T-cell (primary cell): ENCODE measurements at places on chromosomes 4 and X.

DNA sequence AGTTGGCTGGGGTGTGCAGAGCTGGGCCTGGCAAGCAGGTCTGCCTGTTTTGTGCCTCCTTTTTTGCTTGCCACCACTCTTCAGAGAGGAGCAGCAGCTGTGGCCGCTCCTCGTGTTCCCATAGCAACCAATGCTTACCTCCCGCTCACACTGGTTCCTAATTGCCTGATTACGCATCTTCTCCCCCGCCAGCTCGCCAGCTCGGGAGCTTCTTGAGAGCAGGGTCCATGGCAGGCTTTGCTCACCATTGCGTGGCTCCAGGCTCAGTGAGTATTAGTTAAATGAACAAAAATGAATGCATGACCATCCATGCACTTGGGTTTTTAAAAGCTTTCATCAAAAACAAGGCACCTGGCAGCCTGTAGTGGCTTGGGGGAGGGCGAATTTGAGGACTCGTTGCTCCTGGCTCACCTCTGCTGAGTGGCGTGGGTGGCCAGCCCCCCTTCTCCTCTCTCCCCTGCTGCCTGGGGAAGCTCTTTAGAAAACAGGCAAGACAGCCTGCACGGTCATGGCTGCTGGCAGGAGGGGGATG lies 14.2 kb upstream of the PJA1 start:
- no peak for DNase-seq

GRCh38 chr4:149466446-149466845 lies 349.2 kb downstream of the IQCM start:
- no peak for DNase-seq

GRCh38 chr4:7155590-7156071 lies 36.7 kb upstream of the SORCS2 start:
- no peak for DNase-seq

- DNase-seq = no peak
These were observed 420.3 kb downstream of the FAT4 start for GRCh38 chr4:125735102-125735501.

DNA sequence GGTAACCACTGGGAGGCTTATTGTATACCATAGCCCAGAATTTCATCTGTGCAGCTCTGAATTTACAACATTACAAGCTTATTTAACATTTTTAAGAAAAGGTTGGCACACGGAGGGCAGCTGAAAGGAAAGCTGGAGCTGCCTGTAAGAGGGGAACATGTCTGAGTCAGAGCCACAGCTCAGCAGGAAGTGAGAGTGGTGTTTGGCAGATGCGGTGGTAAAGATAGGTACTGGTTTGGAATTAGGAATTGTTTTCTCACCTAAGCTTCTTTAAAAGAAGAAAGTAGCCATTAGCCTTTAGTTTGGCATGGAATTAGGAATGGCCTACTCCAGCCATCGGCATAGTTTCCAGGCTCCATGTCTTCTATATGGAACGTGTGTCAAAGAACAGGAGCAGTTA lies 172.5 kb upstream of the ANXA3 start:
- DNase-seq = no peak

GRCh38 chrX:17860811-17861488 lies at the start of gene RAI2:
RAI2 (minus strand) TSS chrX:17861298; CDS start chrX:17802010, 59,288 bp downstream.
- peak; percentile 33 for DNase-seq

- no peak for DNase-seq
These were observed 360.0 kb downstream of the CHIC1 start for GRCh38 chrX:73922856-73923455.

DNA sequence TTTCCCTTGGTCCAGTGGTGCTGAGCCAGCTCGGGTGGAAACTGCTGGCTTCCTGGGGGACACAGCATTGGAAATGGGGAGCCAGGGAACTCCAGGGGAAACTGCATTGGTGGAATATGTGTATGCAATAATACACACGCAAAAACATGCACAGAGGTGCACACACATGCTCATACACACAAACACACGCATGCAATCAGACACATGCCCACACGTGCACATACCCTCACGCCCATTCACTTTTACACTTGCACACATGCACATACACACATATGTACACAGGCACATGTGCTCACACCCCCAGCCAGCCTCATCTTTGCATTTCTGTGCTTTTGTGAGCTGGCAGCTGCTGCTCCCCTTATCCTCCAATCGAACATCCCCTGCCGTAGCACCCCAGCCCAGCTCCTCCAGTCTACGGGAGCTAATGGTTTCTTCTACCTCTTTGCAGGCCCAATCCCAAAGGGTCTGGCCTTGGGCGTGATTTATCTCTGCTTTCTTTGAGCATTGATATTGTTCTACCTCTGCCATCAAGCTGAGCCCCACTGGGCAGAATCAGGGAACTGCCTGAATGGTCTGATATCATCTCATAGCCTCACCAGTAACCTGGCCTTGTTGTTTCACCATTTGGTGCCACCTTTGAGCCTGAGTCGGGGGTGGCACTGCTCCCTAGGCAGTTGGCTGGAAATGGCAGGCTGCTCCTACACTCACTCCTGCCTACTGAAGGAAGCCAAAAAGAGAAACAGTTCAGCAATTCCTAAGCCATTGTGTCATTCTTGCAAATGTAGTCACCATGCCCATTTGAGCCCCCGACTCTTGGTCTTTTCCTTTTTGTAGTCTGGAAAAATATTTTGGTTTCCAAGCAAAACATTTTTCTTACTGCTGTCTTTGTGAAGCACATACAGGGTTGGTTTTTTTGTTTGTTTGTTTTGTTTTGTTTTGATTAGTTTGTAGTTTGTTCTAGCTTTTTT lies 104.4 kb upstream of the MAMLD1 start:
- no peak for DNase-seq

GRCh38 chrX:135420831-135421230 lies 913 bp upstream of the SMIM10L2A start:
- no peak for DNase-seq

GRCh38 chr4:24734511-24734910 lies 60.9 kb upstream of the SOD3 start:
- DNase-seq = no peak

GRCh38 chr4:68175562-68176155 lies 46.0 kb upstream of the TMPRSS11F start:
- DNase-seq = no peak

DNA sequence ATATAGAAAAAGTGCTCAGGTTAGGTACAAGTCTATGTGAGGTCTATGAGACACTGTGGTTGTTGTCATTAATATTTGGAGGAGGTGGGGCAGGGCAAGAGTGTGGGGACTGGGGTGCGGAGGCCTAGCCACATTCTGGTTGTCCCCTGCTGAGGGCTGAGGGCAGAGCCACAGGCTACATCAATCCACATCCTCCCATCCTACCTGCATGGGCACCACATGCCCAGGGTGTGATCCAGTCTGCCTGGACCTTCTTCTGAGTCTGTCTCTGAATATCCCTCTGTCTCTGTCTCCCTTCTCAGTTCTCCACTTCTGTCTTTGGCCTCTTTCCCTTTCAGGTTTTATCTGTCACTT lies 1.2 kb upstream of the GATA1 start:
- DNase-seq = no peak

DNA sequence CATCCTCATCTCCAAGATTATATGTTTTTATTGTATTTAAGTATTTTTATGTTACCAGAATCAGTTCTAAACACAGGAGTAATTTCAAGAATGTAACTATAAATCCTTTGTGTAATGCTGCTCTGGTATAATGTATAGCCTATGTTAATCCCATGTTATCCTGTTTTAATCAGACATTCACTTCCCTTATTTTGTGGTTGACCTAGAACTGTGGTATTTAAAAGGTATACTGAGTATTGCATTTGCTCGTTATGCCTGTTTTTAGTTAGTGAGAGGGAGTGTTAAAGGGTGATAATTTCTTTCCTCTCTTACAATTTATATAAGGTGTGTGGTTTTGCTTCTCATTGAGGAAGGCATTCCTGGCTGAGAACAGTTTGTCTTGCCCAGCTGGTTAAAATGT lies 26.2 kb downstream of the MTM1 start:
- no peak for DNase-seq

GRCh38 chrX:45322820-45323219 lies 122.1 kb upstream of the DIPK2B start:
- no peak for DNase-seq

GRCh38 chrX:47831788-47832187 lies 4.9 kb upstream of the ZNF81 start:
- DNase-seq = peak; percentile 31

DNA sequence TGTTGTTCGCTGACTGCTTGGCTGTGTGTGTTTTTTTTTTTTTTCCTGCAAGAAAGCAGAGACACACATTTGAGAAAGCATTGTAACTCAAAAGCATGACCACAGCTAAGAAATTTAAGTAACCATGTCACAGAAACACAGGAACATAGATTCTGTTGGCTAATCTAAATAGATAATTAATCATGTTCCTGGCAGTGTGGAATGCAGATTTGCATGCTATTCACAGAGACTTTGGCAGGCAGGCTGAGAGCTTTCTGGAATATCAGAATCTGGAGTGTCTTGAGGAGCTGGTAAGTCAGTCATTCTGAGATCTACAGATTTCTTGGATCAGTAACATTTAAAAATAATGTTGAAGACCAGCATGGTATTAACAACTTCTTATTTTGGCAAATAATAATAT lies 33.2 kb upstream of the SMS start:
- DNase-seq = no peak

GRCh38 chr4:78951862-78952472 lies 12.7 kb upstream of the PAQR3 start:
- DNase-seq = peak; percentile 23

DNA sequence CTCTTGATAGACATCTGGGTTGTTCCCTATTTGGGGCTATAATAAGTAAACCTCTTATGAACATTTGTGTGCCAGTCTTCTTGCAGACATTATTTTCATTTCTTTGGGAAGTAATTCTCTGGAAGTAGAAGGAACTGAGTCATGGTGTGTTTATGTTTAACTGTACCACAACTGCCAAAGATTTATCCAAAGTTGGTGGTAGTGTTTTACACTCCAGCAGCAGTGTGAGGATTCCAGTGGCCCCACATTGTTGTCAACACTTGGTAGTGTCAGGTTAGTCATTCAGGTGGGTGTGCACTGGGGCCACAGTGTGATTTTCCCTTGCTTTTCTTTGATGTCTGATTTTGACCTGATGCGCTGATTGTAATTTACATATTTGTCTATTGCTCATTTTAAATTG lies 5.0 kb upstream of the UVSSA start:
- no peak for DNase-seq

- DNase-seq = no peak
These were observed 29.8 kb downstream of the PRSS12 start for GRCh38 chr4:118322831-118323502.

DNA sequence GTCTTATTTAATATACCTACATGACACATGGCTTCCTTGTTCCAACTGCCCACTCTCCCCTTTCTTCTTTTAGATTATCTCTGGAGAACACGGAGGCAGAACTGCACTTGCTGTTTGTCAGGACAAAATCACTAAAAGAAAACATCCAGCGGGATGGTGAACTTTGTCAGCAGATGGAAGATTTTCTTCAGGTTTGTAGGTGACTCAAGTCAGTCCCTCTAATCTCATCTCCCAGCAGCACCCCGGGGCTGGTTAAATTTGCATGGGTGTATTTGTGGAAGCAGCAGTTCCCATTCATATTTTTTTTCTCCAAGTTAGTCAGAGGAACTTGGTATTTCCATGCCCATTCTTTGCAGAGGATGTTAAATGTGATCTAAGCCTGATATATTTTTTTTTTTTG lies 31.8 kb downstream of the FHDC1 start:
- DNase-seq = no peak

GRCh38 chr4:123589301-123589700 lies 192.7 kb downstream of the SPRY1 start:
- no peak for DNase-seq

GRCh38 chr4:168509786-168510185 lies 12.9 kb downstream of the PALLD start:
- no peak for DNase-seq

DNA sequence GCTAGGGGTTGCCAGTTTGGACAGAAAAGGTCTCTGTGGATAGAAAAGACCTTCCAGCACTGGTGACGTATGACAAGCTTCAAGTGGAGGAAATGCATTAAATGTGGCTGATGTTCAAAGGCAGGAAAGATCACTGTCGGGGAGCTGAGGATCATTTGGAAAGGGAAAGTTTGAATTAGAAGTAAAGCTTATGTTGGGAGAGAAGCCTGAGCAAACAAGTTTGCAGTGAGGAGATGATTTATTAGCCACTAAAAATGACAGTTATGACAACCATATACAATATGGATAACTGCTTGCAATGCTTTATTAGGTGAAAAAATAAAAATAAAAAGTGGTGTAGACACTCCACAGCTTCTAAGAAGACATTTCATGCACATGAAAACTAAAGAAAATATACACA lies 135.3 kb upstream of the HS3ST1 start:
- DNase-seq = no peak

DNA sequence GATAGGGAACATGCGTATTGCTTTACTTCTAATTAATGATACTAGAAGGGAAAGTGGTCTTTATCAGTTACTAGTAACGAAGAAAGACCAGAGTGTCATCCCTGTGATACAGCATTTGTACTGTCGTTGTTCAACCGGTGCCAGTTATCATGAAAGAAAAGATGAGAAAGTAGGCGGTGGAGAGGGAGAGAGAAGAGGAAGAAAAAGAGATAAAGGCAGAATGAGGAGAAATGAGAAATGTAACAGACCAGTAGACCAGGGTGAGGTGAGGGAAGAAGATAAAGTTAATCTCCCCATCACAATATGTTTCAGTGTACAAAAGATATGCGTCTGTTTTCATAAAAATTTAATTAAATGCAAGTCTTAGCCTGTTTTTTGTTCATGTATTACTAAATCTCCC lies 135.2 kb upstream of the HPGD start:
- no peak for DNase-seq

- DNase-seq = no peak
These were observed 793 bp downstream of the GRIA3 start for GRCh38 chrX:123184866-123185276.

- DNase-seq = no peak
These were observed 29.7 kb upstream of the HPSE start for GRCh38 chr4:83364312-83364711.

DNA sequence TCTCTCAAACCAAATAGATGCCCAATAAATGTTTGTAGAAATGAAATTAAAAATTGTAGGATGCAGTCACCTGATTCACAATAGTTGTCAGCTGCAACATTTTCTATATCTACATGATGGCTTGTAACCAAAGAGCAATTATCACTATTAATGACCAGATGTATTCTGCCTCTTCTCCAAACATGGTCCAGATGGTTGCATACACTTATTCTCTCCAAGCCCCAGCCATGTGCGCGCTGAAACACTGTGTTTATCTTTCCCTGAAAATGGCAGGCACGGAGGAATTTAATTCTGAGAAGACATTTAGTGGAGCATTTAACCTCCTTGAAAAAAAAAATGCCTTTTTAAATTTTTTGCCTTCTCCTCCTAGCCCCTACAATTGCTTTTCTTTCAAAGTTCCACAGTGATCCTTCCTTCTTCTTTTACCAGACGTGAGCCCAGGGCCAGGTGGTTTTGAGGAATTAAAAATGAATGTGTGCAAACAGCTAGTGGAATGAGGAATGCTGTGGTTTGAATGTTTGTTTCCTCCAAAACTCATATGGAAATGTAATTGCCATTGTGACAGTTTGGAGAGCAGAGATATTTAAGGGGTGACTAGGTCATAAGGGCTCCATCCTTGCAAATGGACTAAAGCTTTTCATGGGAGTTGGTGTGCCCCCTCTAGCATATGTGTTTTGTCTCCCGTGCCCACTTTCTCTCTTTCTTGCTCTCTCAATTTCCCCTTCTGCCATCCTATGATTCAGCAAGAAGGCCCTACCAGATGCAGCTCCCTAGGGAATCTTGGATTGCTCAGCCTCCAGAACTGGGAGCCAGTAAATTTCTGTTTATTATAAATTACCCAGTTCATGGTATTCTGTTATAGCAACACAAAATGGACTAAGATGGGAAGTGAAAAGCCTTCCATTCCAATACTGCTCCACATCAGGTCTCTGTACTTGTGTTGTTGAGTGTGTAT lies 136.0 kb downstream of the GABRB1 start:
- no peak for DNase-seq
